Muscle of leg (tissue), 16 donors: ENCODE measurements at places on chromosomes 12 and 14. TPM values are rescaled to one million over a fixed set of nuclear protein-coding genes. Genes with fewer than 3 reads are reported as not detected.

Gene PLEKHG7
- total RNA-seq, result 0.18 TPM

- H3K27me3 ChIP-seq, result no peaks in the 10 kb centered on the region
- no peak overlapping the region for H3K27ac ChIP-seq
- DNase-seq, result no peak
- no peak overlapping the region for H3K4me3 ChIP-seq
- peaks cover 5% of the 10 kb centered on the region for H3K36me3 ChIP-seq
Observed at GRCh38 chr14:88866305-88866704, 41.9 kb downstream of the TTC8 start.

Gene TMEM132D
- total RNA-seq, result 0.44 TPM

Gene SRRM4
- total RNA-seq, result 0.13 TPM

DNA sequence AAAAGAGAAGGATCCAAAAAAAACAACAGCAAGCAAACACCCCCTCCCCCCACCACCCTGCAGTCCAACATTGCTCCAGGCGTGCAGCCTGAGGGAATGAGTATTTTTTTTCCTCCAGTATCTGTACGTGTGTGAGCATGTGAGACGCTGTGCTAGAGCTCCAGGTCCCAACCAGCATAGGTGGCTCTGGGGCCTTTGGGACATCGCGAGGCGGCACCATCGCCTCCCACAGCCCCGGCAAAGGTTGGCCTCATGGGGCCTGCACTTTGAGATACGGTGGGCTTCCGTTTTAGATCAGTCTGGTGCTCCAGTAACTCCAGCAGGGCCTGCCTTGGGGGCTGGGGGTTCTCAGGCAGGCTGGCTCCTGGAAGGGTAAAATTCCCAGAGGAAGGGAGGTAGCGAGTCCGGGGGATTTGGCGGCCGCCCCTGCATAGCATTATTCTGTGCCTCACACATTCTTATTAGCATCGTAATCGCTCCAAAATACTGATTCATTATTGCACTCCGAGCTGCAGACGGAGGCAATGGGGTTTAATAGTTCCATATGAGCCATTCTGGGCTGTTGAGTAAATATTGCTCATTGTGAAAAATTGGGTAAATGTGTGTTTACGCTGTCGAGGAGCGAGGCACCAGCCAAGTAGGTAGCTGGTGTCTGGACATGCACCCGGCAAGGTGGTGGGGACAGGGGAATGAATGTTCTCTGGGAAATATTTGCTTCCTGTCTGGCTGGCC is 143.1 kb upstream of the MYL2 start:
- no peaks in the 10 kb centered on the region for H3K36me3 ChIP-seq
- no peak for DNase-seq
- peaks cover 6% of the 10 kb centered on the region for H3K27me3 ChIP-seq

- H3K4me1 ChIP-seq, result no peaks in the 10 kb centered on the region
- H3K27ac ChIP-seq, result no peak overlapping the region
- H3K27me3 ChIP-seq, result no peaks in the 10 kb centered on the region
Observed at GRCh38 chr14:57495416-57495815, 1.8 kb upstream of the CCDC198 start.

DNA sequence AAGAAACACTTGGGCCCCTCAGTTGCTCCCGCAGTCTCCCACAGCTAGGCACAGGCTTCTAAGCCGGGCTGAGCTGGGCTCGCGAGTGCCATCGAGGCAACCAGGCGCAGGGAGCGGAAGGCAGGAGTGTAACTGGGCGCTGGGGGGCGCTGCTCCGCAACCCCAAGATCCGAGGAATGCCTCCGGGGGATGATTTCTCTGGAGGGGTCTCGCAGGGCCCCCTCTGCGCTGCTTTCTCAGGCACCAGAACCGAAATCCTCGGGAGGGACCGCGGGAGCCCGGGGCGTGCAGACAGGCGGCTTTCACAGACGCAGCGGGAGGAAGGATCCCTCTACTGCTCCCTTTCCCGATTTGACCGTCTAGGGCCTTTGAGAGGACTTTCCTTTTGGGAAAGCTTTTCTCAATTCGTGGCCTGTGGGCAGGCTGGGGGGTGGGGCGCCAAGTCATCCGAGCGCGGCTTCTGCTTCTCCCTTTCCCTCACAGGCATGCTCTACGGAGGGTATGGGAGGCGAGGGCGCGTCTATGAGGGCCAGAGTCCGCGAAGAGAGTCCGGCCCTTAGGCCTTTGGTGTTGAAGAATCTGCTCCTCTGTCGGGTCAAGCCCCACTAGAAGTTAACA is 4.3 kb upstream of the NKX2-1 start:
- H3K27me3 ChIP-seq, result peaks cover 90% of the 10 kb centered on the region
- H3K27ac ChIP-seq, result no peak overlapping the region
- H3K36me3 ChIP-seq, result no peaks in the 10 kb centered on the region
- H3K4me3 ChIP-seq, result no peak overlapping the region
- DNase-seq, result no peak

GRCh38 chr12:68831751-68832503 is 23.9 kb downstream of the MDM2 start:
- H3K27ac ChIP-seq, result no peak overlapping the region
- H3K27me3 ChIP-seq, result no peaks in the 10 kb centered on the region
- H3K4me3 ChIP-seq, result no peak overlapping the region
- no peak for DNase-seq

- no peak overlapping the region for H3K4me3 ChIP-seq
- no peaks in the 10 kb centered on the region for H3K27me3 ChIP-seq
- H3K27ac ChIP-seq, result no peak overlapping the region
- no peaks in the 10 kb centered on the region for H3K4me1 ChIP-seq
- no peak for DNase-seq
Observed at GRCh38 chr14:37429618-37430017, 165.4 kb downstream of the FOXA1 start.

DNA sequence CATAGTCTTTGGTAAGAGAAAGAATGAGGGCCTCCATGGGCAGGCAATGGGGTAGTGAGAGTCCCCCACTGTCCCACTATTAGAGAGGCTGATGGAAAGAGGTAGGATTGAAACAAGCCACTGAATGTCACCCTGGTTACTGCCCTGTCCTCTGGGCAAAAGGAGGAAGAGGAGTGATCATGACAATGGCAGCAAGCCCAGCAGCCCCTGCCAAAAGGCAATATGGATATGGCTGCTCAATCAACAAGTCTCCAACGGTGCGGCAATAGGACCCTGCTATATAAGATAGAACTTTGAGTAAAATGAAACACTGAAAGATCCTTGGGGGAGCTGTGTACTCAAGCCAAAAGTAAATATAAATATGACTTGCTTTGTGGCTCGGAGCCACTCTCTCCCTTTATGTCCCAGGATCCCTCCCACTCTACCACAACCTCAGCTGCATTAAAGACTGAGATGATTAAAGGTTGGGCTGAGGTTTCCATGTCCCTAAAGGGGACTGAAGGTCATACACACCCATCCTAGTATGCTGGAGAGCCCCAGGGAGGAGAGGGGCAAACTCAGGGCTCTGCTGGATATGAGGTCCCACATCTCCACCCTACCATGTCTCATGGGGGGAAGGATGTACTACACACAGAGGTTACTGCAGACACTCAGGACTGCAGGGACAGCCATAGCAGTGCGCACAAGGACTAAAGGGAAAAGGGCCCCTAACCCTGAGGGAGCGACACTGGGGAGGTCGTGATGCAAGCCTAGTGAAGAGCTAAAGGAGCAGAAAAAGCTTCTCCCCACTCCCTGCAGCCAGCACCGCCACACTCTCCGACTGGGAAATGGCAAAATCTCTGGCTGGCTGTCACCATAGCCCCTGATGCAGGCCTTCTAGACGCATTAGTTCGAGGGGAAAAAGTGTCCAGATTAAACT is 5.9 kb downstream of the POMT2 start:
- peak overlapping the region; percentile 71 for H3K27ac ChIP-seq
- peaks cover 46% of the 10 kb centered on the region for H3K4me1 ChIP-seq
- H3K36me3 ChIP-seq, result no peaks in the 10 kb centered on the region
- H3K27me3 ChIP-seq, result no peaks in the 10 kb centered on the region

GRCh38 chr12:48119834-48120195 is 651 bp downstream of the PFKM start:
- H3K4me3 ChIP-seq, result peak overlapping the region; percentile 83
- no peak for DNase-seq
- H3K4me1 ChIP-seq, result peaks cover 13% of the 10 kb centered on the region
- H3K36me3 ChIP-seq, result peaks cover 10% of the 10 kb centered on the region
- peak overlapping the region; percentile 93 for H3K27ac ChIP-seq

Gene CLEC6A
- not detected for total RNA-seq

Gene CD69
- 0.93 TPM for total RNA-seq

Gene ACSM4
- total RNA-seq, result not detected

DNA sequence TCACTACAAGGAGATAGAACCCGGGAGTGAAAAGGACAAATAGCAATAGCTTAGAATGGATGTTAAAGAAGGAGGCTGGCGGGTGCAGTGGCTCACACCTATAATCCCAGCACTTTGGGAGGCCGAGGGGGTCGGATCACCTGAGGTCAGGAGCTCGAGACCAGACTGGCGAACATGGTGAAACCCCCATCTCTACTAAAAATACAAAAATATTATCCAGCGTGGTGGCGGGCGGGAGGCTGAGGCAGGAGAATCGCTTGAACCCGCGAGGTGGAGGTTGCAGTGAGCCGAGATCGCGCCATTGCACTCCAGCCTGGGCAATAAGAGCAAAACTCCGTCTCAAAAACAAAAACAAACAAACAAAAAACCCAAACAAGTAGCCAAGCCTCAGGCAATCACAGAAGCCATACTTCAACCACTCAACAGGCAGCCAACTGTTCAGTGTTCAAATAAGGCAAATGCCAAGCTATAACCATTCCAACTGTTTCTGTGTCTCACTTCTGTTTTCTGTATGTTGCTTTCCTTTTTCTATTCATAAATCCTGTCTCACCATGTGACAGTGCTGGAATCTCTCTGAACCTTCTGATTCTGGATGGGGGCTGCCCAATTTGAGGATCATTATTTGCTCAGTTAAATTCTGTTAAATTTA is 3.9 kb upstream of the SPTLC2 start:
- H3K36me3 ChIP-seq, result no peaks in the 10 kb centered on the region
- H3K27ac ChIP-seq, result no peak overlapping the region
- peaks cover 2% of the 10 kb centered on the region for H3K27me3 ChIP-seq
- DNase-seq, result peak; percentile 28
- H3K4me3 ChIP-seq, result no peak overlapping the region

Gene TMEM229B
- total RNA-seq, result 0.40 TPM

Gene KCNC2
- total RNA-seq, result 0.22 TPM

GRCh38 chr14:28344381-28344780 is 422.2 kb upstream of the FOXG1 start:
- no peak overlapping the region for H3K27ac ChIP-seq
- no peaks in the 10 kb centered on the region for H3K27me3 ChIP-seq
- DNase-seq, result no peak

DNA sequence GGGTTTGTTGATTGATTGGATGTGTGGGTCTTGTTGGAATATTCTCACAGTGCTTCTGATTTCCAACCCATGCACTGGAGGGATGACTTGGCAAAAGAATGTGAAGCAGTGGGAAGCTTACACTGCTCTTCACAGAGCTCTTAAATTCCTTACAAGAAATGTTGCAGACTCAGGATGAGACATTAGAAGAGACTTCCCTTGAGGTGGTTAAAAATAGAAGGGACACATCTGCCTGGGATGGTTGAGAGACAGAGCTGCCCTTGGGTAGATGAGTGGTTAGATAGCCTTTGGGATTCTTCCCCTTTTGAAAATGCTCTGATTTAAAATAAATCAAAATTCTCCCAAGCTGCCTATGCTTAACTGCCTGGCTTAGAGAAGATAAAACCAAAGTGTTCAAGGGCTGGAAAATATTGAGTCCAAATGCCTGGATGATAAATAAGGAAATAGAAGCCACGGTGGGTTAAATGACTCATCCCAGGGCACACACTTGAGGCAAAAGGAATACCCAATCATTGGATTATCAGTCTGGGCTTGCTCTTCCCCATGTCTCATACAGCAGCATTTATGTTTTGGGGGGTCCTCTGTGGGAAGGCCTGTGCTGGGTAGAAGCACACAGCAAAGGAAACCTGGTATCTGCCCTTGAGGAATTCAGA is 264.3 kb downstream of the AKAP6 start:
- no peak overlapping the region for H3K4me3 ChIP-seq
- H3K4me1 ChIP-seq, result peaks cover 19% of the 10 kb centered on the region
- H3K27ac ChIP-seq, result peak overlapping the region; percentile 4
- peak; percentile 75 for DNase-seq
- no peaks in the 10 kb centered on the region for H3K27me3 ChIP-seq

GRCh38 chr12:39319180-39319579 is 123.7 kb downstream of the KIF21A start:
- no peaks in the 10 kb centered on the region for H3K36me3 ChIP-seq
- DNase-seq, result no peak
- H3K4me1 ChIP-seq, result no peaks in the 10 kb centered on the region
- H3K27ac ChIP-seq, result no peak overlapping the region

Gene DENND5B
- 21.0 TPM for total RNA-seq

Gene SDR9C7
- total RNA-seq, result 0.22 TPM

GRCh38 chr14:77221241-77221871 is 39.8 kb downstream of the TMEM63C start:
- no peak for DNase-seq
- H3K27me3 ChIP-seq, result peaks cover 4% of the 10 kb centered on the region
- no peaks in the 10 kb centered on the region for H3K4me1 ChIP-seq
- no peaks in the 10 kb centered on the region for H3K36me3 ChIP-seq
- H3K27ac ChIP-seq, result no peak overlapping the region

- peaks cover under 1% of the 10 kb centered on the region for H3K27me3 ChIP-seq
- no peak for DNase-seq
- no peak overlapping the region for H3K27ac ChIP-seq
- no peaks in the 10 kb centered on the region for H3K36me3 ChIP-seq
Observed at GRCh38 chr12:128861226-128862016, 8.1 kb downstream of the GLT1D1 start.

DNA sequence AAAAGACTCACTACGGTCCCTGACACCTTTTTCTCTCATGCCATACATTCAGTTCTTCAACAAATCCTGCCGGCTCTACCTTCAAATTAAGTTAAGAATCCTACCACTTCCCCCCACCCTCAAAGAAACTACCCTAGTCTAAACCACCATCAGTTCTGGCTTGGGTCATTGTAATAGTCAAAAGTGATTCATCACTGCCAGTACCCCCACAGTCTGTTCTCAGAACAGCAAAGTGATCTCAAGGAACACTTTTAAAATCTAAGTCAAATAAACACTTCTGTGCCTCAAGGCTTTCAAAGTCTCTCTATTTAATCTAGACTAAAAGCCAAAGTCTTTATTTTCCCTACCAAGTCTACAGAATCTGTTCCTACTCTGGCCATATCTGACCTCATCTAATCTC is 12.0 kb upstream of the FAM234B start:
- DNase-seq, result no peak
- H3K36me3 ChIP-seq, result no peaks in the 10 kb centered on the region
- no peaks in the 10 kb centered on the region for H3K27me3 ChIP-seq
- H3K4me3 ChIP-seq, result no peak overlapping the region
- H3K27ac ChIP-seq, result no peak overlapping the region

Gene KLHL33
- 1.1 TPM for total RNA-seq

DNA sequence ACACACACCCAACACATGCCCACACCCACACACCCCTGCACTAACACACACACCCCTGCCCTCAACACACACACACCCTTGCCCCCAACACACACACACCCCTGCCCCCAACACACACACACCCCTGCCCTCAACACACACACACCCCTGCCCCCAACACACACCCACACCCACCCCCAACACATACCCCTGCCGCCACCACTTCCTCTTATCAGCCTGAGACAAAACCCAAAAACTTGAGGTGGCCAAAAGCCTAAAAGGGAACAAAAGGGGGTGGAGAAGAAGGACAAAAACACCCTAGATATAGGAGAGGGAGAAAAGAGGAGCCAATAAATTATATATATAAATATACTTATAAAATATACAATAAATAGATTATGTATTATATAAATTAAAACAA is 9.1 kb upstream of the DEGS2 start:
- H3K27ac ChIP-seq, result no peak overlapping the region
- DNase-seq, result no peak
- peaks cover 18% of the 10 kb centered on the region for H3K27me3 ChIP-seq
- peaks cover 9% of the 10 kb centered on the region for H3K4me1 ChIP-seq

Gene LRRC43
- total RNA-seq, result 0.18 TPM

Gene PROX2
- not detected for total RNA-seq
